ENCODE measurements at places on chromosomes 5 and 9.

GRCh38 chr9:1979741-1980367, 35.3 kb upstream of the SMARCA2 start:
- DNase-seq = no peak

DNA sequence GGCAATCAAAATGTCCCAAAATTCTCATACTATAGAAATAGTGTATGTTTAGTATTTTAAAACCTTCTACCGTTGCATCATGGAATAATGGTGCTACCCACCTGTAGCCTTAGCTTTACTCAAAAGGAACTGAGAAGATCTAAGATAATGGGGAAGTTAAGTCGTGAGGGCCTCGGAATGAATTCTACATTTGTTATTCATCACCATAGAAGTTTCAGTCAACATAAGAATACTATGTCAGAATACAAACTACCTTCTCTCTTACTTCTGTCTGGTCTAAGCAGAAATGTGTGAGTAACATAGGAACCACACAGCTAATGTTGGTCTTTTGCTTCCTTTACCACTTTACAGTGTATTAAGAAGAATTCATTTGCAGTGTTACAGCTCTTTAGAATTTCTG, 43.2 kb downstream of the RFK start:
- no peak for DNase-seq

GRCh38 chr9:97660340-97660739, 26.7 kb downstream of the NCBP1 start:
- DNase-seq = no peak

DNA sequence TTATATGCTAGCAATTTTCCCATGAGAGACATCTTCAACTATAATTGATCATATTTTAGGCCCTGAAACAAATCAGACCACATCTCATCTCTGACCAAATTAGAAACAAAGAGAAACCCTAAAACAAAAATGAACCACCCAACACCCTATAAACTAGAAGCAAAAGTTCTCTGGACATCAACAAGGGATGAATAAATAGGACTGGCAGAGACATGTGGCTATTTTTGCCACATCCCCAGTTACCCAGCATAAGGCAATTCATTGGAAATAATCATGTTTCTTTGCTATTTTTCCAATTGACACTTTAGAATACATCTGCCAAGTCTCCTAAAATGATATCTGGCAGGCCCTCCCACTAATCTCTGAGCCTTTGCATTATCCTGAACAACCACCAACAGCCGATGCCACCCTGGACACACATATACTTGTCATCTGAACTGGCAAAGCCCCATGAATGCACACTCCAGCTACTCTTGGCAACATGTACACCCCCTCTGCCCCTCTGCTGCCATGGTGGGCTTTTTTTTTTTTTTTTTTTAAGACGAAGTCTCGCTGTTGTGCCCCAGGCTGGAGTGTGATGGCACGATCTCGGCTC, 53.5 kb upstream of the EQTN start:
- no peak for DNase-seq

DNA sequence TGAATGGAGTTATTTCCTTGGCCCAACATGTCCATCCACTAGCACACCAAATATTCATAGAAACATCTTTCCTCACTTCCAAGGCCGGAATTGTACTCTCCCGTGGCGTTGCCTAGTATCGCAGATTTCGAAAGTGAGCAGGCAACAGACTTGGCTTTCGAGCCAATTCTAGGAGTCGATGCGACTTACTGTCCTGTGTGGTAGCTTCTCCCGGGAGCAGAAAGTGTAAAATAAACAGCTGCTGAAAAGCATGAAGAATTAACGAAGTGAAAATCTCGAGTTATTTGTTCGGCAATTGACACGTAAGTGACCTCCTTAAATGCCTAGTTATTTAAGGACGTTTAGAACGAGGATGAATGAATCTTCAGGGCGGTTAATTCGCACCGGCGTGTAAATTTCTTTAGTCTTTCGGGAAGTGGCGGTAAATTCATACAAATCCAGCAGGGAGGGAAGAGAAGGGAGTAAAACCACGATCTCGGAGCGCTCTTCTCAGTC, 449 bp upstream of the PCSK5 start:
- DNase-seq = peak; percentile 23

GRCh38 chr5:141880961-141881801, 3.0 kb upstream of the PCDH1 start:
- no peak for DNase-seq

DNA sequence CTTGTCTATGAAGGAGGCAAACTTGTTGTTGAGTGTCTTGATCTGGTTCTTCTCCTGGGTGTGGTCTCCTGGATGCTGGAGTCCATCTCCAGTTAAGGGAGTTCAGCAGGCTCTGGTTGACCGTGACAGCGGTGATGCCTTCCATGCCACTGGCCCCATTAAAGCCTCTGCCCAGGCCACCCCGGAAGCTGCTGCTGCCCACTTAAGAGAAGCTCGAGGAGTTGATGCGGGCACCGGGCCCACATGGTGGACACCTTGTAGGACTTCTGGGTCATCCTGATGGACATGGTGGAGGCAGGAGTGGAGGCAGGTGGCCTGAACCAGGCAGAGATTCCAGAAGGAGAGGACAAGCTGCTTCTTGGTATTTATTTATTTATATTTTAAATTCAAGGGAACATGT, 44.7 kb upstream of the DEPDC1B start:
- DNase-seq = no peak

DNA sequence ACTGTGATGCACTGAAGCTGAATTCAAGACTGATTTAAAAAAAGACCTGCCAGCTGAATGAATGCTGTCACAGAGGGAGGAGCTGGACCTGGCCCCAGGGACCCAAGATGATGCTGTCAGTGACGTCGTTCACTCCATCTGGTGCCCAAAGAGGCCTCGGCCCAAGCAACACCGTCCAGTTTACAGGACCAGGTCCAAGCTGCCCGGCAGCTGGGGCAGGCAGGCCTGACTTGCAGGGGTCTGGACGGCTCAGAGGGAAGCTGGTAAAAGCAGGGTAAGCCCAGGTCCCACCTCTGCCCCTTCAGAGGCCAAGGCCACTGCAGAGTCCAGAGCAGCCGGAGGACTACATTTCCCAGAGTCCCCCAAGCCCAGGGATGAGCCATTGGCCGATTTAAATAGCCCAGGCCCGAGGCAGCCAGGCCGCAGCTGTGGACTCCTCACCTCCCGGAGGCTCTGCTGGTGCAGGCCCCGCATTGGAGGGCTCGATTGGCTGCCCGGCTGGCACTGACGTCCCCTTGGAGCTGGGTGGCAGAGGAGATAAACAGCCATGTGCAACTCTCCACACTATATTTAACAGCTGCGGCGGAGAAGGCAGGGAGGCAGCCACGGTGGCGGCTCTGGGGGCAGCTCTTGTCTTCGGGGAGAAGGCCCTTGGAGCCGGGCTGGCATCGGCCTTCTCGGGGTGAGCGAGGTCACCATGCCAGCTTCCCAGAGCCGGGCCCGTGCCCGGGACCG, at the start of gene PLPP7:
Gene PLPP7, plus strand, starts transcription at position 423 of the 735 bp plus-strand sequence. Its CDS starts 275 bp downstream, at position 698.
- DNase-seq = peak; percentile 35

GRCh38 chr5:100505984-100506670, 29.0 kb upstream of the FAM174A start:
- DNase-seq = peak; percentile 0

DNA sequence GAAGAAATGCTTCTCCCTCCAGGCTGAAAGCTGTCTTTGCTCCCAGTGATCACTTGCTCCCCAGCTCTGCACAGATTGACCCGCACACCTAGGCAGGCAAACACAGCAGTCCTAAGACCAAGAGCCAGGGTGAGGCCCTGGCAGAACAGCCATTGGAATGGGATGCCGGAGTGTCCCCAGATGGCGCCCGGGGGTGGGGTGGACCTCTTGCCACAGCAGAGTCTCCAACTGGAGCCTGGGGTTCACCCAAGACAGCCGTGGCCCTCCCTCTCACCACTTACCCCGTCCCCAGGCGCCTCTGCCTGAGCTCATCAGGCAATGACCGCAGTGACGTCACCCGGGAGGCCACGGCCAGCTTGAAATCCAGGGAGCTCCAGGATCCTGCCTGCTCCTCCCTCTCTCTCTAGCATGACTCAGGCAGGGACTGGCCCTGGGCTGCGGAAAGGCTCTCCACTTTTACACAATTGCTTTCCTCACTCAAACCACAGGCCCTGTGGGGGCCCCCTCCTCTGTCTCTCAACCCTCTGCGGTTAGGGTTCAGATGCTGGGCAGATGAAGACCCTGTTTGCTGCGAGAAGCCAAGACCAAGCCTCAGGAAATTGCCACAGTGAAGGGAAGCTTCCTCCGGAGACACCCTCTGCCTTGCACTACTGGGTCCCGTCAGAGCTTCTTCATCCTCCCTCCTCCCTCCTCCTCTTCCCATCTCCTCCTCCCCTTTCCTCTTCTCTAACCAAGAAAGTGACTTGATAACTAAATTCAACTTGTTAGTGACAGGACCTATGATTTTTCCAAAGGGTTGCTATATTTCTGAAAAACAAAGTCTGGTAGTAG, 24.3 kb upstream of the PTGES start:
- DNase-seq = peak; percentile 97

DNA sequence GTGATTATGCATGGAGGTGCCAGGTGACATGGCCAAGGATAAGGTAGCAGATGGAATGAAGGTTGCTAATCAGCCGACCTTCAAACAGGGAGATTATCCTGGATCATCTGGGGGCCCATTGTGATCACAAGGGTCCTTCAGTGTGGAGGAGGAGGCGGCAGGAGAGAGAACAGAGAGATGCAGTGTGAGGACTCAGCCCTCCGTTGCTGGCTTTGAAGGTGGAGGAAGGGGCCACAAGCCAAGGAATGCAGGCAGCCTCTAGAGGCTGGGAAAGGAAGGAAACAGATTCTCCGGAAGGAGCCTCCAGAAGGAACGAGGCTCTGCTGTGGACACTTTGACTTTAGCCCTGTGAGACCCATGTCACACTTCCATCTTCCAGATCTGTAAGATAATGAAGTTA, 27.4 kb upstream of the EEIG1 start:
- DNase-seq = no peak

DNA sequence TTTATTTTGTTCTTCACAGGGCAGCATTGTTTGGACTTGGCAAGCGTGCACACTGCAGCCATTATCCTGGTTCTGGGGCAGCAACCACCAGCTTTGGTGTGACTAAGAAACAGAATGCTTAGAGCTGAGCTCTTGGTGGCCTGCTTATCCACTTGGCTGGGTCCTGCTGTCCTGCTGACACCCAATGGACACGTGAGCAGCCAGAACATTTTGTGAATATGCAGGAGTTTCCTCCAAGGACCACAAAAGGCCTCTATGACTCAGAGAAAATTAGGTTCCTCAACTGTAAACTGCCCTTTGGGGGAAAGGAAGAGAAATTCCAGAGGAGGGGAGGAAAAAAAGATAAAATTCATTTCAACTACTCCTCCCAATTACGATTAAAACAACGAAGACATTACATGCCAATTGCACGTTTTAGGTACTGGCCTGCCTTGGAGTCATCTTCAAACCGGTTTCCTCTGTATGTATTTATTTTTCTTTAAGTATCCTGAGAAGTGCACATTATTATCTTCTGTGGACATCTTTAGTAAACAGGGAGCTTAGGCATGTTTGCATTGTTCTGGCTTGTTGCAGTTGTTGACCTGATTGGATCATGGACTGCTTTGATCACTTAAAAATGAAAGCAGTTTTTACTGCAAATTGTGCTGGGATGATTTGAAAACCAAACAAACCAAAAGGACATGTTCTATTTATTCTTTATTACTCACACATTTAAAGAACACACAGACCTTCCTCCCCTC, 82.3 kb upstream of the TLE4 start:
- DNase-seq = peak; percentile 73

- no peak for DNase-seq
Observed at GRCh38 chr5:164868761-164869160, 1363.3 kb downstream of the MAT2B start.

- no peak for DNase-seq
Observed at GRCh38 chr5:63831381-63831780, 130.9 kb downstream of the HTR1A start.

DNA sequence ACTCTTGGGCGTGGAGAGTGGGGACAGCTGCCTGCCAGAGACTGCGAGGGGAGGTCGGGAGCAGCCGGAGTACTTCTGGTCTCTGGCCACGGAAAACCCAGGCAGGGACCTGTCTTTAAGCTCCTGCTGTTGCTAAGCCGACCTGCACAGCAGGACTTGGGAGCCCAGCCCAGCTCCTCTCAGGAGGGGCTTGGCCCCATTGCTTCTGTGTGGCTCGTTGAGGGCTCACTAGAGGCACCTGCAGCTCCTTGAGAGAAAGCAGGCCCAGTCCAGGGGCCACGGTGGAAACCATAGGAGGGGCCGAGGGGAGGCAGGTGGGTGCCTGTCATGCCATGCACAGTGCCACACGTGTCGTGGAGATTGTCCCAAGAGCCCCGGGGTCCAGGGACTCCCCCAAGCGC, 3.3 kb upstream of the LCN2 start:
- no peak for DNase-seq

DNA sequence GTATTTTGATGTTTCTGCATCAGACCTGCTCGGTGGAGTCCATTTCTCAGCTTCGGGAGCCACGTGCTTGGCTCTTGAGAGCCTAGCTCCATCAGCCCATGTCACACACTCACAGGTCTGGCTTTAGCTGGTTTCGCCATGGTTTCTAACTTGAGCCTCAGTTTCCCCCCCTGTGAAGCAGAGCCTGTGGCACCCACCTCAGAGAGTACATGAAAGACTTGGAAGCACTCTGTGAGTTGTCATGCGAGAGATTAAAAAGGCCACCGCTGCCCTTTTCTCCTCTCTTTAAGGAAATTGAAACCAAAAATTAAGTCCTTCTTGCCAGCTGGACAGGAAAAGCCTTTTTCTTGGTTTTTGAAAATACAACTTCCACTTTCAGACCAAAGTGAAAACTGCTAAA, 8.8 kb downstream of the TENT4A start:
- DNase-seq = no peak

- no peak for DNase-seq
Observed at GRCh38 chr9:109317311-109317978, 3.4 kb downstream of the EPB41L4B start.

Data from COLO829 (cell line).